ENCODE measurements at places on chromosomes 2 and 18.

- DNase-seq: no peak
Observed at GRCh38 chr2:121611730-121612705, 37.2 kb downstream of the CLASP1 start.

DNA sequence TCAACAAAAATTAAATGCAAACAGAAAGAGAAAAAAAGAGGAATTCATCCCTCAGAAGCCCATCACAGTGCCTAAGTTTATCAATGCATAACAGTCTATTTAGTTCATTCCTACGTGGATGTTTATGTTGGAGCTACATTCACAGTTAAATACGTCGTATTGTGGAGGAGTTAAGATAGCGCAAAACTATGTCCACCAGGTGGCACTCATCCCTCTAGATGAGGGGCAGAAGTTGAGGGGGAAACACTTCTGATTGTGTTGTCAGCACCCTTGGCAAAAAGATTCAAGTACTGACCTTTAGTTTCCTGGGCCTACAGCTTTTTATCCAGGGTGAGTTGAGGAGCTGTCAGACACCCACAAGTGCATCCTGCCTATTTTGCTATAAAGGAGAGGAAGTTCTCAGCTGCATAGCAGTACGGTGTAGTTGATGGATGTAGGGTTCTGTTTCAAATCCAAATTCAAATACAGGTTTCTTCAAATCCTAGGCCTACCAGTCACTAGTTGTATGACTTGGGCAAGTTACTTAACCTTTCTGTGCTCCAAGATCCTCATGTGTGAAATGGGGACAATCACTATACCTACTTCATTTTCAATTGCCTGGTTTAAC lies 26.8 kb upstream of the MYO1B start:
- peak; percentile 88 for DNase-seq

DNA sequence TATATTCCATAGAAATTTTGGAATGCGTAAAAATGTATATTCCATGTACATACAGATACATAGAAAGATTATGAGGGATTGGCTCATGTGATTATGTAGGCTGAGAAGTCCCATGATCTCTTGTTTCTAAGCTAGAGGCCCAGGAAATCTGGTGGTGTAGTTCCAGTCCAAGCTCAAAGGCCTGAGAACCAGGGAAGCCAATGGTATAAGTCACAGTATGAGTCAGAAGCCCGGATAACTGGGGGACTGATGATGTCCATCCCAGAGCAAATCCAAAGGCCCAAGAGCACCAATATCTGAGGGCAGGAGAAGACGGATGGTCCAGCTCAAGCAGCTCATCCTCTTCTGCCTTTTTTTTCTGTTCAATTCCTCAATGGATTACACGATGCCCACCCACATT lies 385.0 kb upstream of the KLHL29 start:
- no peak for DNase-seq

DNA sequence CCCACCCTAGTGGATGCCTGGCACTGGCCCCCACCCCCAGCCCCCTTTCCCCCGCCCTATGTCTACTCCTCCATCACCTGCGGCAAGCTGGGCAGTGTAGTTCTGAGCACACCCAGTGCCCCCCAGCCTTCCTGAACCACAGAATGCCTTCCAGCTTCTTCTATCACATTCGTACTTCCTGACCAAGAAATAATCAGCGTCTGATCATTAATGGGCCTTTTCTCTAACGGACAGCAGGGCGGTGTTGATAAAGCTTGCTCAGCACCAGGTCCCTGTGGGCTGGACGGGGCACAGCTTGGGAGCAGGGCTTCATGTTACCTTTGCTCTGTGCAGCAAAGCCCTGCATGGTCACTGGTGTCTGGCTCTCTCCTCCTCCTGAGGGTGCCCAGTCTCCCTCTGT lies 15.4 kb downstream of the UXS1 start:
- no peak for DNase-seq

DNA sequence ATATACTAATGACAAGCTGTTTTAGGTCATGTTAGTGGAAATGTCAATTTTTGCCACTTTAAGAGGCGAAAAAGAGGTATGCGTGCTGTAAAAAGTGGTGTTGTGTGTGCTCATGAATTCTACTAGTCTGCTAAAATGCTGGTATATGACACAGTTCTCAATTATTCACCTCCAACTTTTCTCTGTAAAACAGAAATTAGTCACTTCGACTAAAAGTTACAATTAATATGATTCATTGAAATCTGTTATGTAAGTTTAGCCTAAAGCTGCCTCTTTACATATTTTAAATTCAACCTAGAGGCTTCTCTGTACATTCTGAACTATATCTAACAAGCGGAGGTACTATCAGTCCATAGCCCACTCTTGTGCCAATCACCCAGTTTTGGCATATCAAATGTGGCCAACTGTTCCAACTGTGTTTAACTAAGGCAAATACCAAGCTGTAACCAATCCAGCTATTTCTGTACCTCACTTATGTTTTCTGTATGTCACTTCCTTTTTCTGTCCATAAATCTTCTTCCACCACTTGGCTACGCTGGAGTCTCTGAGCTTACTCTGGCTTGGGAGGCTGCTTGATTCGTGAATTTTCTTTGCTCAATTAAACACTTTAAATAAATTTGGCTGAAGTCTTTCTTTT lies 20.8 kb downstream of the BAZ2B start:
- peak; percentile 53 for DNase-seq

DNA sequence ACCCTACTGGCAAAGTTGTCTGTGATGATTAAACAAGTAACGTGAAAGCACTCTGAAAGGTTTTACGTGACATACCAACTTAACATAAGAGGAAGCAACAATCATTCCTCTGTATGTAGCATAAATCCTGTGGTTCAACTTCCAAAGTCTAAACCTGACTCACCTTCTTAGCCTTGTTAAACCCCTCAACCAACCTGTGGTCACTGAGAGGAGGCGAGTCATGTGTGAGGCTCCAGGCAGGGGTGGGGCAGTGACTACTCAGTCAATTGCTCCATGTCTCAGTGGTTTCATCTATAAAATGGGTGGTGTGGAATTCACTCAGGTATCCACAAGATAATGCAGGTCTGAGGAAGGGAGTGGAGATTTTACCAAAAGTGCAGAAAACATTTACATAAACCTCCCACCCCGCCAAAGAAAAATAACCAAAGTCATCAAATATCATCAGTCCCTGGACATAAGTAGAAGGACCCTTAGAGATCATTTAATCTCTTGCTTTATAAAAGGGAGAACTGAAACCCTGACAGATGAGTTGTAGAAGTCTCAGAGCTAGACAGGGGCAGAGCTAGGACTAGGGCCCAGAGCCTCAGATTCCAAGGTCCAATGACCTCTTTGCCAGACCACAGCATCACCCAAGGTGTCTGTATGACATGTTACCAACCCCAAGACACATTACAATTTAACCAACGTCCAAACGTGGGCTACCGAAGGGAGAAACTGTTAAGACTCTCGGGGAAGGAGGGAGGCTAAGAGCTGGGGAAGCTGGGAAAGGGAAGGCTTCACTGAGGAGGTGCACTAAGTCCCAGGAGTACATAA lies 3.7 kb upstream of the PCBP1 start:
- DNase-seq: peak; percentile 43

DNA sequence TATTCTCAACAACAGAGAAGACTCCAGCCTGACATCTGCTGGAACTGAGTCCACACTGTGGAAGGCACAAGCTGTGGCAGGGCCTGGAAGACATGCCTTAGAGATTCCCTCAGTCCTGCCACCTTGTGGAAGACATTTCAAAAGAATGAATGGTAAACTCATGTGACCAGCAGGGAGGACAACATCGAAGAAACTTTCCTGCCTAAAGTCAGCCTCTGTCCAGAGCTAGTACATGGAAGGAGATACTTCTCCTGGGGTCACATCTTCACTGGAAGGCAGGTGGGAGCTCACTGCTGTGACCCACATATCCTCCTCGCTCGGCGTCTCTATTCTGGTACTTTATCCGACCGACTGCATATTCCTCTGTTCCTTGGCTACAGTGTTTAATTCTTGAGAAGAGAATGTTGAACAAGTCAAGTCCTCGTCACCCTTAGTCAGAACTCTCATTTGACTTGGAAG lies 59.5 kb downstream of the PUM2 start:
- DNase-seq: peak; percentile 87

DNA sequence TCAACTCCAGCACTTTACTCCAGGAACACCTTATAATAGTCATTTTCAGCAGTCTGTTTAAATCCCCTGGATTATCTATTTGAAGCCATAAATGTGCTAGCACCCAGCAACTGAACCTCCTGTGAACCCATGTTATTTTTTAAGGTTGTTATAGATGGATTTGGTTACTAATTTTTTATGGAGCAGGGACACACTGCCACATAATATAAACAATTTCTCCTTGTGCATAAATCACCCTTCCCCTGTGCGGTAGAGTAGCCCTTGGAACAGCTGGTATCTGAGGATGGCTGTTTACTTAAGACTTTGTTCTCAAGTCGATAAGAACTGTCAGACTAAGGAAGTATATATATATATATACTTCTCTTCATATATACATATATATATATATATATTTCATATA lies 367.4 kb downstream of the EPHA4 start:
- peak; percentile 7 for DNase-seq

GRCh38 chr2:46547223-46548102 lies 68.1 kb downstream of the TMEM247 start:
- DNase-seq: no peak

DNA sequence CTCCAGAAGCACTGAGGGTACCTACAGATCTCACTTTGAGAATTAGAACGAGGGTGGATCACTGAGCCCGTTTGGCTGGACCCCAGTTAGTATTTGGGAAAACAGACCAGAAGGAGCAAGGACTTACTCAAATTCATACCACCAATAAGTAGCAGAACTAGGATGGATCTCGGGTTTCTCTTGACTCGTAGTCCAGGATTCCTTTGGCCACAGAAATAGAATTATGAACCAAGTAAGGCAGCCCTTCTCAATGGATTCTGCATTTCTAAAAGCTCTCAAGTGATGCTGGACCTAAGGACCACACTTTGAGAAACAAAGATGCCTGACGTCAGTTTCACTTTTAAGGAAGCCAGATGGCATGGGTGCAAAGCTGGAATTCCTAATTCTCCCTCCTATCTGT lies 153.0 kb downstream of the KLHL29 start:
- DNase-seq: no peak

All from mesenchymal stem cell (in vitro differentiated cells and primary cell).